ENCODE measurements at places on chromosomes 16 and 17.

- no peak for DNase-seq
Observed at GRCh38 chr17:75816693-75817092, 27.5 kb downstream of the UNC13D start.

DNA sequence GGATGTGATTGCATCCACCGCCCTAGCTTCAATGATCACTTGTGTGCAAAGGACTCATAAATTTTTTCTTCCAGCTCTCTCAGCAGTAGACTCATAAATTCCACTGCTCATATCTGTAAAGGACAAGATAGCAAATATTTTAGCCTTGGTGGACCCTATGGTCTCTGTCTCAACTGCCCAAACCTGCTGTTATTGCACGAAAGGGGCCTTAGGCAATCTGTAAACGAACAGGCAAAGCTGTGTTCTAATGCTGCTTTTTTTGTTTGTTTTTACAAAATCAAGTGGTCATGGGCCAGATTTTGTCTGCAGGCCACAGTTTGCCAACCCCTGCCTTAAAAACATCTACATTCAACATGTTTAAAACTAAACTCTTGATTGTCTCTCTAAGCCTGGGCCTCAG is 34.1 kb downstream of the FAM20A start:
- DNase-seq = no peak

- no peak for DNase-seq
Observed at GRCh38 chr17:58785097-58785496, 29.4 kb downstream of the PPM1E start.

DNA sequence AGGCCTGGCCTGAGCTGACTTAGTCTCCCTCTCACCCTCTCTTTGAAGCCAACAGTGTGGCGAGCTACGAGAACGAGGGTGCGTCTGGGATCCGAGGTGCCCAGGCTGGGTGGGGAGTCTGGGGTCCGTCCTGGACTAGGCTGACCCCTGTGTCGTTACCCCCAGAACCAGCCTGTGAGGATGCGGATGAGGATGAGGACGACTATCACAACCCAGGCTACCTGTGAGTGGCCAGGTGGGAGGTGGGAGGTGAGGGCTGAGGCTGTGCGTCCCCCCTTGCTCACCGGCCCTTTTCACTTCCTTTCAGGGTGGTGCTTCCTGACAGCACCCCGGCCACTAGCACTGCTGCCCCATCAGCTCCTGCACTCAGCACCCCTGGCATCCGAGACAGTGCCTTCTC is 1.6 kb downstream of the LAT start:
- DNase-seq = no peak

- no peak for DNase-seq
Observed at GRCh38 chr16:80263848-80264694, 276.7 kb upstream of the DYNLRB2 start.

GRCh38 chr17:82338858-82339633 is 5.5 kb upstream of the SECTM1 start:
- no peak for DNase-seq

DNA sequence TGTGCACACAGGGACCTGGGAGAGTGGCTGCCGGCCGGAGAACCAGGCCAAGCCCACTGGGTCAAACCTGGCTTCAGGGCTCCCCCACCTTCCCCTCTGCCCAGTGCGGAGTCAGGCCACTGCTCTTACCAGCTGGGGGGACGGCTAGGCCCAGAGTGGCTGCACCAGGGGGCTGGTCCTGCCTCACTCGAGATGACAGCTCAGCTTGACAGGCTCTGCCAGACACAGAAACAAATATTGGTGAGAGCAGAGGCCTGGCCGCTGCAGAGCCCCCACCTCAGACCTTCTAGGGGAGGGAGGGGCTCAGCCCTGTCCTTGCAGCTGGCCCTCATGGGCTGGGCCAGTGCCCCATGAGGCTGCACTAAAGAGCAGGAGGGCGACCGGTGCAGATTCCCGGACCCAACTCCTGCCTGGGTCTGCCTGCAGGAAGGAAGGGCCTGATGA is 4.5 kb downstream of the NUDT16L1 start:
- no peak for DNase-seq

- DNase-seq = no peak
Observed at GRCh38 chr16:67558859-67559258, 3.5 kb upstream of the CTCF start.

GRCh38 chr17:42362245-42362961 is 25.8 kb downstream of the STAT3 start:
- DNase-seq = no peak

DNA sequence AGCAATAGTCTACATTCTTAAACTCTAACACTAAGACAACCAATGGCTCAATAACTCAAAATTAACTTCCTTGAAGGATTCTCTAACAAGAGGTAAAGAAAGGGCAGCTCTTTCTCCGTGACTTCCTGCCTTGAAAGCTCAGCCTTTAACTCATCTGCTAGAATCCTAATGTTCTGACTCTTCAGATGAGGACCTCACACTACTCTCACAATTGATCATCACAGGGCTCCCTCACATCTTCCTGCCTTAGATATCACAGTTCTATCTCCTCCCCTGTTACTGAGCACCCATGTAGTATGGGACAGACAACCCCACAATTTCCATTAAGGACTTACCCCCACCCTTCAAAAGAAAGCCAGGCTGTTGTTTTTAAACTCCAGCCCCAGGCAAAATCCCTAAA is 33.5 kb downstream of the SMURF2 start:
- DNase-seq = no peak

DNA sequence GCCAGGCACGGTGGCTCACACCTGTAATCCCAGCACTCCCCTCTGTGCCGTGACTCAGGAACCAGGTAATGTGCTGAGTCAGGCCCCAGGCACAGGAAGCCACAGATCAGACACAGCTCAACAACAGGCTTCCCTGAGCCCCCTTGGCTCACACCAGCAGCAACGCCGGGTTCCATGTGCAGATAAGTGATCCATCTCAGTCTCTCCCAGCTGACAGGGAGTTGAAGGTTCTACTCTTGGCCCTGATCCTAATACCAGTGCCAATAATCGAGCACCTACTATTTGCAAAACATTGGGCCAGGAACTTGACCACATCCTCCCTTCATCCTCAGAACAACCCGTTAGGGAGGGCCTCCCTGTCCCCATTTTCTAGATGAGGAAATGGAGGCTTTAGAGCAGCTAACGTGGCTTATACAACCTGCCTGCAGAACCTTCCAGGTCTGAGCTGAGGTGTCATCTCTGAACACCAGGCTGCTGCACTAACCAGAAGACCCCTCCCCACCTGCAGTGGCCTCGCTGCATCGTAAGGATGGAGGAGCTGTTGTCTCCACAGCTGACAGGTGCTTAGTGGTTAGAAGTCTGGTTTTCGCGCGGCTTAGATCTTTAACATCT is 64.8 kb upstream of the AMZ2 start:
- DNase-seq = no peak

GRCh38 chr17:40373324-40373723 is 8.8 kb upstream of the GJD3 start:
- DNase-seq = no peak

DNA sequence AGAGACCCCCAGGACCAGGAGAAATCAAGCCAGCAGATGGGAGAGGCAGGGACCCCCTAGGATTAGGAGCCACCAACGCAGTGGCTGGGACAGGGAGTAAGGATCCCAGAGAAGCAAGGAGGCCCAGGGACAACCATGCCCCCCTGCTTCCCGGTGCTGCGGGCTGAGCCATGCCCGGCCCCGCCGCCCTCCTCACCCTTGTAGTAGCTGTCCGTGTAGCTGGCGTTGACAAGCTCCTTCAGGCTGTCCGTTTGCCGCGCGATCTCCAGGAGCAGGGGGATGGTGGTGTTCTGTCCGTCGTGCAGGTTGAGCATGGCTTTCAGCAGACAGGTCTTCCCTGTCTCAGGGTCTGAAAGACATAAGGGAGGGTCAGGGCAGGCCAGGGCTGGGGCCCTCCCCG is 18.4 kb downstream of the TRPV1 start:
- DNase-seq = no peak

DNA sequence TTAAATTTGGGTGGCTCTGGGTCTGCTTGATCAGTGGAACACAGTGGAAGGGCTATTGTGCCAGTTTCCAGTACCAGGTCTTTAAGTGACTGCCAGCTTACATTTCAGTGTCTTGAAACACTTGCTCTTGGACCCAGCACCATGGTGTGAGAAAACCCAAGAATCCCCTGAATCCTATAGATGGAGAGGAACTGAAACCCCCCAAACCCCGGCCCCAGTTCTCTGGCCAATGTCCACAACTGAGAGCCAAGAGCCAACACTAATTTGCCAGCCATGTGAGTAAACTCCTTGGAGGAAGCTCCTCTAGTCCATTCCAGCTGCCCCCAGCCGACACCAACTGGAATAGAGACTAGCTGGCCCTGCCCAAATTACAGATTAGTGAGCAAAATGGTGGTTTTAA is 2.4 kb upstream of the ARL2BP start:
- DNase-seq = no peak

GRCh38 chr16:87692756-87693155 is 73.0 kb downstream of the KLHDC4 start:
- DNase-seq = no peak

GRCh38 chr17:74466111-74466827 is at the start of gene CD300A:
TSS of gene CD300A (plus strand) at chr17:74466634. CDS start at chr17:74466704, 70 bp downstream.
- no peak for DNase-seq

GRCh38 chr17:14940938-14941265 is 324.2 kb downstream of the PMP22 start:
- no peak for DNase-seq

GRCh38 chr16:86598607-86599565 is 20.5 kb downstream of the FOXL1 start:
- DNase-seq = no peak

DNA sequence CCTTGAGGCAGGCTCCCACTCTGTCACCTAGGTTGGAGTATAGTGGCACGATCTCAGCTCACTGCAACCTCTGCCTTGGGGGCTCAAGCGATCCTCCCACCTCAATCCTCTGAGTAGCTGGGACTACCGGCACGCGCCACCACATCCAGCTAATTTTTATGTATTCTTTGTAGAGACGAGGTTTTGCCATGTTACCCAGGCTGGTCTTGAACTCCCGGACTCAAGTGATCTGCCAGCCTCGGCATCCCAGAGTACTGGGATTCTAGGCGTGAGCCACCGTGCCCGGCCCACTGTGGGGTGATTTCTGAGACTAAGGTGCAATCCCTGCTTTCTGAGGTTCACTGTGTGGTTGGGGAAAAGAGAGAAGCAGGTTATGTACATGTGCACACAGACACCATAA is 12.0 kb upstream of the SLC12A3 start:
- no peak for DNase-seq

GRCh38 chr16:53583401-53583800 is 80.4 kb upstream of the AKTIP start:
- DNase-seq = no peak

- DNase-seq = no peak
Observed at GRCh38 chr17:49473900-49474751, 21.0 kb upstream of the NGFR start.

DNA sequence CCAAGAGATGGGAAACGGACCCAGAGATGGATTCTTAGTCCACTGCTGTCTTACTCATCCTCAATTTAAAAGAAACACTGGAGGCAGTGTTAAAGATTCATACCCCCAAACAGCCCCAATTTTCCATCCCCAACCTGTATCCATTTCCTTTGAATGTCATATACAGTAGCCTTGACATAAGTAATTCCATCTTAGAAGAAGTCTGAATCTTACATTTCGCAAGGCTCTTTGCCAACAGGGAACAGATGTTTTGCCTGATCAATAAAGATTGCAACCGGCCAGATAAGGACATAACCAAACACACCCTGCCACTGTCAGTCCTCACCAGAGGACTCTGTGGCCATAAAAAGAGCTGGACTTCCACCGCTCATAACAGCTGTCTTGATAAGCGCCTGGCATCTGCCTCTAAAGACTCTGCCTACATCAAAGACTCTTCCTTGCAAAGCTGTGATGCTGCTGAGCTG is 59.0 kb upstream of the MED9 start:
- DNase-seq = no peak

- no peak for DNase-seq
Observed at GRCh38 chr17:58039975-58040374, 32.9 kb upstream of the SRSF1 start.

DNA sequence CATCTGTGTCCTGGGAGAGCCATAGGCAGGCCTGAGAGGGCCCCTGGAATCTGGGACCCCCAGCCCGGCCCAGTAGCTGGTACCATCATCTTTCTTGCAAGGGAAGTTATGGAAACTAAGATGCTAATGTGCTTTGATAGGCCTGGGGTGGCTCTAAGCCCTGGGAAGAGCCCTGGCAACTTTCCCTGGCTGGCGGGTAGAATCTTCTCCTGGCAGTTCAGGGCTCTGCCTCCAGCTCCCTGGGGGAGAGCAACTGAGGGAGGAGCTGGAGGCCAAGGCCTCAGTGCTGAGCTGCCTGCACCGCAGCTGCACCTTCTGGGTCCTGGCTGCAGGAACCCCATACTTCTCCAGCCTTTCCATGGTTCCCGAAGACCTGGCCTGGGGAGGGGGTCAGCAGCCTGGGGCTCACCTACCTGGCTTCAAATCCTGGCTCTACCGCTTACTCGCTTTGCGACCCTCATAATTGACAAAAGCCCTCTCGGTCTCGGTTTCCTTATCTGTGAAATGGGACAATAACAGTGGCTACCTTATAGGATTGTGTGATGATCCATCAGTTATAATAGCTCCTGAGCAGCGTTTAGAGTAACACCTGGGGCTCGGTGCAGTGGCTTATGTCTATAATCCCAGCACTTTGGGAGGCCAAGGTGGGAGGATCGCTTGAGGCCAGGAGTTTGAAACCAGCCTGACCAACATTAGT is 333.7 kb downstream of the SEC14L1 start:
- no peak for DNase-seq

DNA sequence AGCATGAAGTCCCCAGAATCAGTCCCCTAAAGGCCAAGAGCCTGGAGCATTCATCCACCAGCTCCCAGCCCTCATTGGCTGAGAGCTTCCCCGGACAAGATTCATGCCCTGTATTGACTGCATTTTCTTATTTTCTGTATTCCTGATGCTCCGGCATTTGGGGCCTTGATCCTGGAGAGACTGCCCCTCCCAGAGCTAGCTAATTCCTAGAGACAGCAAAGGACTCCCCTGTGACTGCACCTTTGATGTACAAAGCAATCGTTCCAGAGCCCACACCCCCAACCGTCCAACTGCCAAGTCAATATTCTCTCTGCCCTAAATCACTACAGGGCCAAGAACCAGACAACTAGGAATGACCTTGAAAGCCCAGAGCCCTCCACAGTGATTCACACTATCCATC is 93.4 kb upstream of the CDH5 start:
- no peak for DNase-seq

GRCh38 chr17:7243453-7243729 is 1.1 kb upstream of the GABARAP start:
- DNase-seq = no peak

DNA sequence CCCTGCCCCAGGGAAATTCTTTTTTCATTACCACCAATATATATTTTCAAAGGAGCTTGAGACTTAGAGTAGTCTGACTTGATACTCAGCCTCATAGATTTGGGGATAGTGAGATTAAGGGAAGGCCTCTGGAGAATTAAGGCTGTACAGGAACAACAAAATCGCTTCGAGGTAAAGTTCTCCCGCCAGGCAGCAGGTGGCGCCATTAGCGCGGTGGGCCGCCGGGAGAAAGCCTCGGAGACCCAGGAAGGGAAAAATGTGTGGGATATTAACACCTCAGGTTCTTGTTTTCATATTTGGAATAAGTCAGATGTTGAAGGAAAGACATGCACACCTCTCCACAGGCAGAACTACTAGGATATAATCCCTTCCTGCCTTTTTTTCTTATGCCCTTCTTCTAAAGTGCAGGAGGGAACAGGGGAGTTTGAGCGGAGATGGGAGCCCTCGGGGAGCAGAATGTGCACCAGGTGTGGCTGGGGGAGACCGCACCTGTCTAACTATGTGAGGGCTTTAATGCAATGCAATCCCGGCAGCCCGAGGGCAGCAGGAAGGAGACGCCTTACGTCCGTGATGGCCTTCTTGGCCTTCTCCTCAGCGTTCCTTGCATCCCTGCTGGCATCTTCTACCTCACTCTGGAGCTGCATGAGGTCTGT is 25.9 kb downstream of the MYH3 start:
- DNase-seq = peak; percentile 16
